A549 (cell line): ENCODE measurements at places on chromosomes 5 and 9.

DNA sequence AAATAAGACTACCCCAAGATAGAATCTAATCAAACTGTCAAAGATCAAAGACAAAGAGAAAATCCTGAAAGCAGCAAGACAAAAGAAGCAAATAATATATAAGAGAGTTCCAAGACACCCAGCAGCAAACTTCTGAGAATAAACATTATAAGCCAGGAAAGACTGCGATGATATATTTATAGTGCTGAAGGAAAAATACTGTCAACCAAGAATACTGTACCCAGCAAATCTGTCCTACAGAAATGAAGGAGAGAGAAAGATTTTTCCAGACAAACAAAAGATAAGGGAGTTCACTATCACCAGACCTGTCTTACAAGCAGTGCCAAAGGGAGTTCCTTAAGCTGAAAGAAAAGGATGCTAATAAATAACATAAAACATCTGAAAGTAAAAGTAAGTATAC, 227.4 kb downstream of the DENND1A start:
- DNase-seq, result no peak

DNA sequence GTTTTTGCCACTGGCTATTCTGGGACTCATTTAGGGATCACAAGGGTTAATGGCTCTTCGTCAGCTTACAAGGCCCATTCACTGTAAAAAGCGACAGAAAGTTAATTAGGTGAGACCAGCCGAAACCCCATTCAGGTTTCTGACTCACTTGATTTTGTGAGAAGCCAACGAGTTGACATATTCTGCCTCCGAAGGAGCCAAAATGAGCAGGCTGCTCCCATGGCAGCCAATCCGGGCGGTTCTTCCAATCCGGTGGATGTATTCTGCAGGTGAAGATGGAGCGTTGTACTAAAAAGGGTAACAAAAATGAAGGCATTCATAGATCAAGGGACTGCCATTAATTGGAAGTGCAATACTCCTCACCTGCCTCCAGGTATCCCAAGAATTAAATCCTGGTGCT, 39.7 kb downstream of the DDX31 start:
- no peak for DNase-seq

DNA sequence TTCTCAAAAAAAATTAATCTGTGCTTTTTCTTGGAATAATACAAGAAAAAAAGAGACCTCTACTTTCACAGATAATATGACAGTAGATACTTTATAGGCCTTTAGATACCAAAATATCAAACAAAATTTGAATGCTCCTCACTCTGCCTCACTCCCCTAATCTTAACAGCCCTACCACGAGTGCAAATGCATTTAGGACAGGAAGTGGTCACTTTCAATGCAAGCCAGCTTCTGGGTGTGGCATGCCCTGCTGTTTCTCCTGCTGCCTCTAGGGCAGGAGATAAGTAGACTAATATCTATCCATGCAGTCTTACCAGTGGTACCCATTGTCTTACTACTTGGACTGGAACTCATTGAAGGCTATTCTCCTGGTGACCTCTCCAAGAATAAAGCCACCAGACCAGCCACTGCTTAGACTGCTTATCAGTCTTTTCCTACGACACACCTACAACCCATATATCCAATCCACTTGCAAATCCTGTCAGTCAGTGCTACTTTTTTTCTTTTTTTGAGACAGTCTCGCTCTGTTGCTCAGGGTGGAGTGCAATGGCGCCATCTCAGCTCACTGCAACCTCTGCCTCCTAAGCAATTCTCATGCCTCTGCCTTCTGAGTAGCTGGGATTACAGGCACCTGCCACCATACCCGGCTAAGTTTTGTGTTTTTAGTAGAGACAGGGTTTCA, 23.0 kb downstream of the FRRS1L start:
- peak; percentile 67 for DNase-seq

GRCh38 chr9:77305622-77306400, 128.5 kb downstream of the VPS13A start:
- DNase-seq, result no peak

DNA sequence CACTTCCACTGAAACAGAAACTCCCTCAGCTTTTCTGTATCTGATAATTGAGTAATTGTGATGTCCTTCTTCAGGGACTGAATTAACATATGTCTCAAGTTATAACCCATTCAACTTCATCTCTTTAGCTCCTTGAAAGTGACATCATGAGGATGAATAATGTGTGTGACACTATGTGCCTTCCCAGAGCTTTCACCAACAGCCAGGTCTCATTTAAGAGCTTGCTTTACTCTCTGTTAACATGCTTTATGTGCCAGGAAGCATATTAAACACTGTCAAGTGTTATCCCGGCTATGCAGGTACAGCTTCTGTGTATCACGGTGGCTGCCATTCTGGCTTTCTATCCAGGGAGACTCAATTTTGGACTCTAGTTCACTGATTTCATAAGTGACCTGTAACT, 799.9 kb downstream of the CDH12 start:
- no peak for DNase-seq

GRCh38 chr9:91954841-91955471, 4.9 kb upstream of the ROR2 start:
- peak; percentile 63 for DNase-seq

- peak; percentile 59 for DNase-seq
Measured at GRCh38 chr5:103582364-103582763, 19.8 kb upstream of the NUDT12 start.

GRCh38 chr9:30714389-30714788, 1670.1 kb upstream of the ACO1 start:
- no peak for DNase-seq

DNA sequence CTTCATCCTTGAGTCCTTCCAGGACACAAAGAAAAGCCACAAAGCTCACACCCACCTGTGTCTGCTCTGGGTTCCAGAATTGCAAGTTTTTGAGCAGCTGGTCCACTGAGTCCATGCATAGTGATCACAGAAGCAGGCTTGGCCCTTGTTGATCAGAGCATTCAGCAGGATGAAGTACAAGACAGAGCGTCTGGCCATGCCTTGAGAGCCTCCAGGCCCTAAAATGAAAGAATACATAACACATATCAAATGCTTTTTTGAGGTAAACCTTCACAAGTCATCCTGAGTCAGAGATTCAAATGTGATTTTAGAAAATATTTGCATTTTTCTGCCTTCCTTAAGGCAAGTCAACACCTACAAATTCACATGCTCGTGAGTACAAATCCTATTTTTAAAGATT, 10.3 kb downstream of the C6 start:
- no peak for DNase-seq

DNA sequence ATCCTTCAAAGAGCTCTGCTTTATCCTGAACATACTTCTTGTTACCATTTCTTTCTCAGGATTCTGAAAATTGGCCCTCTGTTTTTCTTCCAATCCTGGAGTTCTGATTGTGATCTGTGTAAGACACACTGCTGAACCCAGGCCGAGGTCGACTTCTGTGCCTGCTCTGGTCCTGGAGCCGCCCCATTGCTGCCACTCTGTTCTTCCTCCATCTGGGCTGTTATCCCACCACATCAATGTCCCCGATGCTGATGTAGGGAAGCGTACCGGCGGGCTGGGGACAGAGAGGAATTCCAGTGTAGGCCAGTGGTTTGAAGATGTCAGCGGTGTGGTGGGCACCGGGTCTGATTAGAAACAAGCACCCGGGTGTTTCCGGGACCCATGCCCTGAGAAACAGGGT, 102.5 kb downstream of the LIFR start:
- DNase-seq, result no peak

- DNase-seq, result no peak
Measured at GRCh38 chr5:107124376-107124775, 546.4 kb downstream of the EFNA5 start.
